Stimulated activated CD4-positive, alpha-beta T cell treated with anti-CD3 and anti-CD28 coated beads, Interleukin-2, amount 100 ng/mL, for 48 hours (primary cell): ENCODE measurements at places on chromosomes 1 and 21.
A peak's percentile ranks its signal among the peaks of the same experiment; 100 is the strongest.

DNA sequence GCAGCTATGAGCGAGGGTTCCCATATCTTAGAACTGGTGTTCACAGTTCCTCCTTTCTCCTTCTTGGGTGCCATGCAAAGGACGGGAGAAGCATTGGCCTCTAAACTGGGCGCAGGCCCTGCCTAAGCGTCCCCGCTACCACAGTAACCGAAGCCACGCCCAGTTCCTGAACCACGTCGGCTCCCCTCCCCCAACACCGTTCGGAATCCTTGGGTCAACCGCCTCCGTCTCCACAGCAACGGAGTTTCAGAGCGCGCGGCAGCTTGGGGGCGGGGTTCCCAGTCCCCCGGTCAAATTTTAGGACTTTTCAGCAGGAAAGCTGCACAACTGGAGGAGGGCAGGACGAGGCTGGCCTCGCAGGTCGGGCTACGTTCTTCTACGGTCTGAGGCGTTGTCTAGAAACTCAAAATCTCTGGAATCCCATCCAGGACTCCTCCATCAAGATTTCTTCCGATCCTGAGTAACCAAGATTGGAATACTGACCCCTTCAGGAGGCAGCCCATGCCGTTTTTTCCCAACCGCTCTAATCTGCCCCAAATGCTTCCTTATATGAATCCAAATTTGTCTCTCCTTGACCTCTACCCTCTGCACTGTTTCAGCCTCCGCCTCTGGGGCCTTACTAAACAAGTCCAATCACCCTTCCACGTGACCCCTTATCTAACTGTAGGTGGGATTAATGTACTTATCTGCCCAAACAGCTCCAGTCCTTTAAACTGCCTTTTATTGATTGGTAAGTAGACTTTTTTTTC lies at the start of gene SPAG17:
SPAG17 (minus strand) TSS at position 145 of the 749 bp plus-strand sequence; CDS start at position 74, 71 bp downstream.
- no peak for DNase-seq

DNA sequence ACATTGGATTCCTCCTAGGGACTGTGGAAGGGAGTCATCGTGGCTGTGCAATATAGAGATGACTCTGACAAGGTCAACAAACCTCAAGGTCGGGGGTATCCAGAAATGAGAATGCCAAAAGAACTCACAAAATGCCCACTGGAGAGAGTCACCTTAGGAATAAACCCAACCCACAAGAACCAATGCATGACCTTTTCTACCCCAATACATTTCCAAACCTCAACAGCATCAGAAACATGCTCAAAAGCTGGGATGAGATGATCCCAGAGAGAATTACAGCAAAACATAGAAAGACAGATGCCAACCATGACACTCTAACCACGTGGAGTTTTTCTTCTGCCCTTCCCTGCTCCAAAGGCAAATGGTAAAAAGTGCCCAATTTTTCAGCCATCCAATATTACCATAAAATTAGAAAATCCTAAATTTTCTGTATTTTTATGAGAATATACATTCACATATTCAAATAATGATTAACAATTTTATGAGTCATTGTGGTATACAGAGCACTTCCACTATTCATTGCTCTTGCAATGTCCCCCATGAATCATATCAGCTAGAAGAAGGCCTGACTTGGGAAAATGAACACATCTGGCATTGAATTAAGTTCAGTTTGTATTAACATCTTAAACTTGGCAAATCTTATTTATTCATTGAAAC lies 88.2 kb upstream of the PALMD start:
- DNase-seq: no peak

DNA sequence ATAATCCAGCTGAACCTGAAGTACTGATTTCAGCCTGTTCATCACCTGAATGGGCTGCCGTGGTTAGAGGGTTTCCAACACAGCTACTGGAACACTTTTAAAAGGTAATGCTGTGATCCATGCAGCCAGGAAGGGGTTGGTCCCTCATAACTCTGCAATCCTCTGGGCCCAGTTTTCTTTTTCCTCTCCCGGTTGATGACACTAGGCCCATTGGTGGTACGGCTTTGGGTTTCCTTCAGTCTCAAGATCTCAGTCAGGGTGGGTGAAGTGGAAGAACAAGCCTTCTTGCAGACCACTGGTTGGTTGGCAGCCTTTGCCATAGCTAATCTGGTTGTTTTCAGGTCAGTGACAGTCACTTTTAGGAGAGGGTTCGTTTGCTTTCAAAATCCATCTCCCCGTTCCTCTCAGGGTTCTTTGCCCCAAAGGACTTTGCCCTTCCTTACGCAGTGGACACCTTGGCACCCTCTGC lies 502 bp upstream of the SLC35A3 start:
- peak; percentile 8 for DNase-seq

DNA sequence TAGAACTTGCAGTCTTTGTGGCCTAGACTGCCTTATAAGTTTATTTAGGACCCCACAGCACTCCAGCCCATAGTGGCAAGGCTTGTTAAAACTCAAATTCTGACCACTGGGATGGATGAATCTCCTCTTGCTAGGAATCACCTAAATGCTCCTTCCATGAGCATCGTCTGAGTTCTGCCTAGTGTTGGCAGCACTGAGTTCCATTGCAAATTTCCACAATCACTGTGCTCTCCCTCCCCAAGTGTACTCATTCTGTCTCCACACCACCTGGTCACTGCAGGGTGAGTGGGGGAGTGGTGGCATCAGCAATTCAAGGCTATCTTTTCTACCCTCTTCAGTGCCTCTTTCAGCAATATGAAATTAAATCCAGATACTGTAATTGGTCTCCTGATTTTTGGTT lies 46.7 kb upstream of the PTBP2 start:
- no peak for DNase-seq

- no peak for DNase-seq
Measured at GRCh38 chr1:37239225-37239740, 205.0 kb upstream of the GRIK3 start.

DNA sequence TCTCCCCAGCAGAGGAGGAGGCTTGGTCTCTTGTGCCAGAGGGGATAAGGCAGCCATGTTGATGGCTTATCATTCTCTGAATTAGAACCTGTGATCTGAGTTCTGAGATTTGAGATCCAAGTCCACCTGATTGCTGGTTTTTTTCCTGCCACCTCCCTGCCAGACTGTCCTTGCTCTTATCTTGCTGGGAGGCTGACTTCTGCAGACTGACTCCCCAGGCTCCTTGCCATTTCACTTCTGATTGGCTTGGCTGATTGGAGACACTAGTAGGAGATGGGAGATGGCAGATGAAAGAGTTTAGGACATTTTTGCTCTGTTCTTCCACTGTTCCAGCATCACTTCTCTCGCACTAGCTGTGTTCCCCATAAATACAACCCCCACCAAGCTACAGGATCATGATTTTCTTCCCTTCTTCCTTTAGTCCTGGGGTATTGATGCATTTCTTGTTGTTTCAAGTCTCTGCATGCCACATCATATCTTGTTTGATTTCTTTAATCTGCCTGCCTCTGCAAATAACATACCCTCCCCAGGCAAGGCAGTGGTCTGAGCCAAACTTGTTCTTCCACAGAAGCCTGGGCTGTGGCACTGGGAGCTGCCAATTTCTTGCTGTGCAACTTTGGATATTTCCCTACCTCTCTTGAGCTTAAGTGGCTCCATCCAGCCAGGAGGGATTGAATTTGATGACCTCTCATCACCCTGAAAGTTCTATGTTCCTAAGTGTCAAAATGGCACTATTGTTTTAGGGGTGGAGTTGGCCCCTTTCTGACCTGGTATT lies 963 bp upstream of the CYP4B1 start:
- no peak for DNase-seq
